Posterior vena cava (tissue), 2 donors: ENCODE measurements at places on chromosomes 2 and 18. TPM values are rescaled to one million over a fixed set of nuclear protein-coding genes. Genes with fewer than 3 reads are reported as not detected.

GRCh38 chr2:23512778-23513177 lies 127.8 kb downstream of the KLHL29 start:
- no peak for DNase-seq

- no peak for DNase-seq
Measured at GRCh38 chr2:225108805-225109204, 66.5 kb upstream of the DOCK10 start.

DNA sequence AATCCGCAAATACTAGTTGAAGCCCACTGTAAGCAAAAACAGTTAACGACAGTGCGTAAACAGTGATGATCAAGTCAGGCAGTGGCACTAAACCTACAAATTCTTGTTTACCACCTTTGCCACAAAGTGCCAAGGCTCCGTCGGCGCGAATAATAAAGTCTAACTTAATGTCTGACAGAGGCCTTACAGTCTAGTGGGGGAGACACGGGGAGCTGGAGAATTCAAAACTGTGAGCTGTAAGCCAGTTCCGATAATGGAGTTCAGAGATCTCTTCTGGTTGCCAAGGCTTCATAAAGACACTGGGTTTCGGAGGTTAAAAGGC lies 284 bp upstream of the EXOC6B start:
- no peak for DNase-seq

DNA sequence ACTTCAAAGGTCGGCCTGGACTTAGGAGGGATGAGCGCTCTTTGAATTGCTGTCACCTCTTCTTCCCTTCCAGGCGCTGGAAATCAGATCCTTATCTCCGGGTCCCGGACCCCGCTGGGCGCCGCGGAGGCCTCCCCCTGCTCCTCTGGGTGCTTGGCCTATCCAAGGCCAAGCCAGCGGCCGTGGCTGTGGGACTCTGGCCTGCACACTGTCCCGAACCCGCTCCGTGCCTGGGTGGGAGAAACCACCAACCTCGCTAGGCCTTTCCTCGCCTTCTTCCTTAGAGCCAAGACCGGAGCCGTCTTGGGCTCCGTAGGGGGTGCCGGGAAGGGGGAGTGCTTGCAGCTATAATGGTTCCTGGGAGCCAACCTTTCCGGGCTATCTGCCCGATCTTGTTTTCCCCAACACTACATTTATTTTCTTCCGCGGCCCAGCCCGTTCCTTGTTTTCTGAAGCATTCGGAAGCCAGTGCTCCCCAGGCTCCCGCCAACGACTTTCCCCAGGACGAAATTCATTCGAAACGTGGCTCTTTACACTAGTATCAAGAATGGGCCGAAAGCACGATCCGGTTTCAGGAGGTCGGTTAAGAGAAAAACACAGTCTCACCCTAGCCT lies 2.4 kb downstream of the OSR1 start:
- no peak for DNase-seq

CHRNG gene
- not detected for total RNA-seq
